NCI-H226 (cell line): ENCODE measurements at places on chromosomes 11 and 22.

- DNase-seq = no peak
Measured at GRCh38 chr22:36274531-36274930, 21.6 kb downstream of the APOL1 start.

DNA sequence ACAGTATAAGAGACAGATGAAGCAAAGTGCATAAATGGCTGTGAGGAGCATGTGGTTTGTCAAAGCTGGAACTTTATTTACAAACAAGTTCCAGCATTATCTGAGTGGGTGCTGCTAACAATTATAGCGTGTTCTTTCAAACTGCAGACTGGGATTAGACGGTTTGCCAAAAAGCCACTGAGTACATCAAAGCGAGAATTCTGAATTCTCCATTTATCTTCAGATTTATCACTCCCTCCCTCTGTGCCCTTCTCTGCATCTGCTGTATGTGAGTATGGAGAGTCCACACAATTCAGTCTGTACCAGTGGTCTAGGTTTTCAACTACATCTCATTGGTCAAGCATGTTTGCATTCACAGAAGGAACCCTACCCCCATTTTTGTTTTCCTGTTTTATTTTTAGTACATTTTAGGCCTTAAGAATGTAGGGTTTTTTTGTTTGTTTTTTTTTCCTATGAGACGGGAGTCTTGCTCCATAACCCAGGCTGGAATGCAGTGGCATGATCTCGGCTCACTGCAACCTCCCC, 18.1 kb upstream of the INCENP start:
- no peak for DNase-seq

DNA sequence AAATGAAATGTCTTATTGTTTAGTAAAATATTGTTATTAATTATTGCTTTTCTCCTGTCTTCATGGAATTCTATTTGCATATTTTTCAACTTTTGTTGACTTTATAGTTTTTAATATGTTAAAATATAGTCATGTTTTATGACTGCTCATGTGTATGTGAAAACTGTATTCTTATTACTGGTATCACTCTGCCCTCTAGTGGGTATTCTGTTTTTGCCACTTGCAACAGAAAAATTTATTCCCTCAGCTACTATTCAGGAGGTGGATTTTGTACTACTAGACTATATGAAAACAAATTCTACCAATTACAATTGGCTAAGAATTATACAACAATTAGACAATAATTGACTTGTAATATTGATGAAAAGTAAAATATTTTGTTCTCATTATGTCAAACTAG, 45.0 kb downstream of the OR4C6 start:
- no peak for DNase-seq

- DNase-seq = no peak
Measured at GRCh38 chr11:26993965-26994457, at the start of gene FIBIN. Gene FIBIN (plus strand): TSS chr11:26994112. CDS start chr11:26994527, 415 bp downstream.

GRCh38 chr11:134237557-134237922, 13.1 kb downstream of the VPS26B start:
- DNase-seq = no peak

DNA sequence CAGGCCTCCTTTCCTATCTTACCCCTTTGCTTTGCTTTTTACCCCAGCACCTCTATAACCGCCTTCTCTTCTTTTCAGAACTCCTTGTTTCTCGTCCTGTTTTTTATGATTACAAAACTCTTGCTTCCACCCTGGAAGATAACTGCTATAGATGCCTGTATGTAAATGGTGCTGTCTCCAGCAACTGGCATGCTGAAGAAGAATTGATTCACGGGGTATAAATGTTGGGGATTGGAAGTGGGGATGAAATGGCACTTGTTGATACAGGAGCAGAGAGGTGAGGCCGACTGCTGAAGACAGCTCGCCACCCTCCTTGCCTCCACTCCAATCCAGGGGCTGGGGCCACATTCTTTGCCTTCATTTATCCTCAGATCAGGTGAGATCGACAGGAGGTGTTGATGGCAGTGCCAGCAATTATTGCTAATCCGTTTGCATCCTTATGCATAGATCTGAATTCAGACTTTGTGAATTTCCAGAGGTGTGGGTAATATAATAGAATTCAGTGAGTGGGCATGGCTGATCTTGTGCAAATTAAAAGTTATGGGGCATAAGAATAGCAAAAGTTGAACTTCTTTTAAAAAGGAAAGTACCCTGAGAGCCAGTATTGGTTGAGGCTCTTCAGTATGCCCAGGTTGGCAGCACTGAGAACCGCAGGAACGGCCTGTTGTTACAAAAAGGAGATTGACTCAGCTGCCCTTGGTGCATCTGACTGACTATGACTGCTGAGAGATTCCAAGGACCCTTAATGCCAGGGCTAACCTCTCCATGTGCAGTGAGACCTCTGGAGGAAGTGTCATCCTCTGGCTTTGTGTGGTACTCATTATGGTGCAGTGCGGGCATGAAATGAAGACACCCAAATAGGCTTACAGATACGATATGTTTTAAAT, 5.3 kb downstream of the NEAT1 start:
- DNase-seq = peak; percentile 51

- no peak for DNase-seq
Measured at GRCh38 chr11:2378527-2379210, 1.6 kb downstream of the CD81 start.

- no peak for DNase-seq
Measured at GRCh38 chr11:76978818-76979217, 55.4 kb upstream of the B3GNT6 start.

DNA sequence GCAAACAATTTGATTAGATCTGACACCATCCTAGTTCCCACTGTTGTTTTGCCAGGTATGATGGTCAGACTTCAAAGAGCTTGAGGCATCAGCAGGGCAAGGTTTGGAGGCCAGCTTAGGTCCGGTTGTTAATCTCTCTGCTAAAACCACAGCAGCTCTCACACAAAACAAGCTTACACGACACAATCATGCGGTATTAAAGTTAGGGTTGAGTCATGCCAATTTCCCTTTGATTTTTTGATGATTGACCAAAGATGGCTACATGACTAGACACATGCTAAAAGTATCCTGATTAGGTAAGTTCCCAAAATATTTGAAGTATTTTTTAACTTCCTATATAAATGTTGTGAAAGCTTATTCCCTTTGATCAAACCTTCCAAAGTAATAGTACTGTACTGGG, 145.9 kb downstream of the ELP4 start:
- DNase-seq = peak; percentile 84

DNA sequence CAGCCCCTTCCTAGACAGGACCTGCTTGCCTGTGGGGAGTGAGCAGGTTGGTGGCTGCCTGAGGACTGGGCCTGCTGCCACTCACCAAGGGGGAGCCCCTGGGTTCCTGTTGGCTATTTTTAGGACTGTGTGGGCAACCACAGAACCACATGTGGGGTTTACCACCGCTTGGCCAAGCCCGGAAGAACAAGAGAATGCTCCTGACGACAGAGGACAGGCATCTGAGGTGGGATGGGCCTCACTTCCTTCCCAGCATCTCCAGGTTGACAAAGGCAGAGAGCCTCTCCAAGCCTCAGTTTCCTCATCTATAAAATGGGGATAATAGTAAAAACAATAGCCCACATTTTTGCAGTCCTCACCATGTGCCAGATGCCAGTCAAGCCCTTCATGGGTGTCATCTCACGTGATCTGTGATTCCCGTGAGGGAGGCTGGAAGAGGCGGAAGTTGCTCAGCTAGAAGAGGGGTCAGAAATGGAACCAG, 43.6 kb downstream of the LRRC32 start:
- no peak for DNase-seq

DNA sequence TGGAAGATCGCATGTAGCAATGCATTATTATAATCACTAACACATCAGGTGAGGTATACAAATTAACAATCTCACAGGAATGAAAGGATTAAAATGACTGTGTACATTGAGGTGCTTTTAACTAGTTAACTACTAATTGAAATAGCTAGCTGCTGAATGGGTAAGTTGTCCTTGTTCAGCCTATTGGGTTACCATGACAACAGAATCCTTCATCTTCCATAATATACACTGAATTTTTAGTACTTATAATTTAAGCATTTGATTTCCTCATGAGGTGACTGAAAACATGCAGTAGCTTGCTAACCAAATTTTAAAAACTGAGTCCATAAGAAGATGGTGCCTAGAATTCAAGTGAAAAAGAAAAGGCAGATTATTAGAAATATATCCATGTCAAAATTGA, 347.9 kb downstream of the FAT3 start:
- no peak for DNase-seq

- no peak for DNase-seq
Measured at GRCh38 chr11:92087725-92088537, 136.7 kb upstream of the FAT3 start.

DNA sequence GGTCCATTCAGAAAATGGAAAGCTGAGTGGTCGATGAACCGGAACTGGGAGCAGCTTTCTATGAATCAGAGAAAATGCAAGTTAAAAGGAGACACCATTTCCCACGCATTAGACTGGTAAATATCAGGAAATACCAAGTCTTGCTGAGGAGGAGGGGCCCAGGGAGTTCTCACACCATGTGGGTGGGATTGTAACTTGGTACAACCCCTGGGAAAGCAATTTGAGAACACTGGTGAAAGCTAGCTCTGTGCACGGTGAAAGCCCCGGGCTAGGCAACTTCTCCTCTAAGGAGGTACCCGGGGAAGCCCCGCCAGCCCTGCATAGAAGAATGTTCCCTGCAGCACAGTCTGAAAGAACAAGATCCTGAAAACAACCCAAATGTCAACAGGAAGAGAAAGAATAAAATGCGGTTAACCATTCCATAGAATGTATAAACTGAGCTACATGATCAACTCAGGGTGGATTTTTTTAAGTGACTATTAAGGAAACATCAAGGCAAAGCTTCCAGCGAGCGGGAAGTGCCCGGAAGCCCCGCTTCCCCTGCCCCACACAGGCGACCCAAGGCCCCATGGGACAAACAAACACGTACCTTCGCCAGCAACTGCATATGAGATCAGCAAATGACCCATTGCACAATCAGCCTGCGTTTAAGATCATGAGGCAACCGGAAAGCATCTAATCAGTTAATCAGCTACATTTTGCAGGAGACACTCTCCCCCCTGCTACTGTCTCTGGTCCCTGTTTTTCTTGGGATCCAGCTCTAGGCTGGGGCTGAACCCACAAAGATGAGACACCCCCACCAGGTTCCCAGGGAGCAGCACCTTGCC, 11.3 kb downstream of the SHANK2 start:
- peak; percentile 86 for DNase-seq

GRCh38 chr11:114280696-114281095, 15.5 kb upstream of the NNMT start:
- DNase-seq = peak; percentile 87

DNA sequence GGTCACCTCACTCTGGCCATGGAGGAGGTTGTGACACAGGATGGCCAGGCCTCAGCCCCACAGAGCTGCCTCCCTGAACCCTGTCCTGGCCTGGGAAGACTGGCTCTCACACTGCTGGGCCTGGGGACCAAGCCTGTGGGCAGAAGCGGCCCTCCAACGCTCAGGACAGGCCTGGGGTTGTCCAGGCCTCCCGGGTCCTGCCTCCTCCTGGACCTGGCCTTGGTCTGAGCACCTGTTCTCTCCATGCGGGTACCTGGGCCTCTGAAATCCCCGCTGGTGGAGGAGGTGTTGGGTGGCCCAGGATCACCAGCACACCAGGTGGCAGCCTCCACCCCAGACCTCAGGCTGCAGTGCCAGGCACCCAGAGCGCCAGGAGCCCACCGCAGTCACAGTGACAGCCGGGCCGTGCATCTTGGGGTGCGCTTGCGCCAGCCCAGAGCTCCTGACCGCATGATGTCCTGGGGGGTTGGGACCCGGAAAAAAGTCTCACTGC, 16.1 kb upstream of the PIM3 start:
- DNase-seq = no peak

- no peak for DNase-seq
Measured at GRCh38 chr22:37672206-37672919, 3.1 kb upstream of the LGALS1 start.

DNA sequence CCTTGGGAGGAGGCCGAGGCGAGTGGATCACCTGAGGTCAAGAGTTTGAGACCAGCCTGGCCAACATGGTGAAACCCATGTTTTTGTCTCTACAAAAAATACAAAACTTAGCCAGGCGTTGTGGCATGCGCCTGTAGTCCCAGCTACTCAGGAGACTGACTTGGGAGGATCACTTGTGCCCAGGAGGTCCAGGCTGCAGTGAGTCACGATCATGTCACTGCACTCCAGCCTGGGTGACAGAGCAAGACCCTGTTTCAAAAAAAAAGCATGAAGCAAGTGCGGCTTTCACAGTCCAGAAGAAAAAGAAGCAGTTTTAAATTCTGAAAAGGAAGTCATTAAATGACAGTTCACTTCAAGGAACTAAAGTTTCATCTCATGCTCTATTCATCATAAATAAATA, 7.1 kb upstream of the LTO1 start:
- DNase-seq = no peak

DNA sequence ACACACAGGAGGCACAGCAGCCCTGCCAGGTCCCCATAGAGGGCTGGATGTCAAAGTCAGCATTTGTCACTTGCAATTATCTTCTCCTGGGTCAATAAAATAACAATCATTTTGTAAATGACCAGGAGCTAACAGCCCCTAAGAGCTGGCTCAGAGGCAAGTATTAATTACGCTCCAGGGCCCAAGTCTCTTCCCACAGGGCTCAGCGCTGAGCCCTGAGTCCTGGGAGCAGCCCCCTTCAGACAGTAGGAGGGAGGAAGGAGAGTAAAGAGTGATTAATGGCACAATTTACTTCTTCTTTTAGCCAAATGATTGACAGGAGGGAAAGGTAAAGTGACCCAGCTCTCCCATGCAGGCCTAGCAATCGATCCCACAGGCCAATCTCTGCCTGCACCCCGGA, 99.0 kb upstream of the DRD2 start:
- no peak for DNase-seq

DNA sequence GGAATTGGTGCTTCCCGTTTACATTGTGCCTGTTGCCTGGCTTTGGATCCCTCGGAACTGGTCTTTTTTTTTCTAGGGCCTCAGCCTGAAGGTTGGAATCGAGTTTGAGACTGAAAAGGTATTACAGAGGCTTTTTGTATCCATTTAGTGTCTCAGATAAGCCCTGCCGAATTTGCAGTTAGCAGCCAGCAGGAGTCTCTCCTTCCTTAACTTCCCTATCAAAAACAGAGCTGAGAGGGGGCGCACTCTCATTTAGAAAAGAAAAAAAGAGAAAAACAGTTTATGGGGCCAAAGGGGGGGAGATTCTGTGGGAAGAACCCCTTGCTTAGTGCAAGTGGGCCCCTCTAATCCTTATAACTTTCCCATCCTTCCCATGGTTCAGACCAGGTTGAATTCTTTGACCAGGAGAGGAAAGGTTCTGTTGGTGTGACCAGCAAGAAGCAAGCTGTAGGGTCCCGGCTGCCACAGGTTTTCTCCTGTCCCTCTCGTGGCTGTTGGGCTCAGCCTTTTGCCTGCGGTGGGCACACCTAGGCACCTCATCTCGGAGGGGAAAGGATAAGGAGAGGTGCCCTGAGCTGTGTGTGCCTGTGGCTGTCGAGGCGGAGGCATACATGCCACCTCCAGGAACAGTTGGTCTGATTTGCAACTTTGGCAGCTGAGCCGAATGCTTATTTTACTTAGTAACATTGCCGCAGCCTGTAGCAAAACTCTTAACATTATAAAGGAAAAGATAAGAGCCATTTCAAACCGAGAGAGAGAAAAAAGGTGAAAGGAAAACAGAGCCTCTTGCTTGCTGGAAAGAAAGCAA, 565.0 kb upstream of the CNTN5 start:
- DNase-seq = no peak
